Astrocyte (in vitro differentiated cells and primary cell): ENCODE measurements at places on chromosomes 5 and 9.

DNA sequence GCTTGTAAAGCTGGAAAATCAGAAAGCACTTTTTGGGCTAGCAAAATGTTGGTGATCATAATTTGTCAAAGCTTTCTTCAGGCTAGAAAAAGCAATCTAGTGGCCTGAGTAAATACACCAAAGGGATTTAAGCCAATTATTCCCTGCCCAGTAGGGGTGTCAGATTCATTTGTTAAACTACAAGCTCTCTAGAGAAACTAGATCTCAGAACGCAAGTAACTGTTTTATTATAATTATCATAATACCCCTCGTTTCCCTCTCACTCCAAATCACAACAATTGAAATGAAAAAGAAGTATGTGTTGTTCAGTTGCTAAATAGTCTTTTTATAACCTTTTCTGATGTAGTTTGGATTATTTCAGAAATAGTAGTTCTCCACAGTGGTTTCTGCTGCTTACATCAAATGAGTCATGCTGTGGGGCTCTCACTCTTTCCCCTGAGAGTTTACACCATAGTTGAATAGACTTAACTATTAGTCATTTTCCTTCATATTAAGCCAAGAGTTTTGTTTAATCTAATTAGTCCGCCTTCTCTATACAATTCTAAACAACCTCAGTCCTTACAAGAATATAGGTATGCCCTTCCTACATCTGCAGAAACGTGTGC is 918.6 kb upstream of the DMAC1 start:
- DNase-seq = peak; percentile 86

- DNase-seq = no peak
These were observed 2.5 kb downstream of the ENTPD8 start for GRCh38 chr9:137438591-137439157.

DNA sequence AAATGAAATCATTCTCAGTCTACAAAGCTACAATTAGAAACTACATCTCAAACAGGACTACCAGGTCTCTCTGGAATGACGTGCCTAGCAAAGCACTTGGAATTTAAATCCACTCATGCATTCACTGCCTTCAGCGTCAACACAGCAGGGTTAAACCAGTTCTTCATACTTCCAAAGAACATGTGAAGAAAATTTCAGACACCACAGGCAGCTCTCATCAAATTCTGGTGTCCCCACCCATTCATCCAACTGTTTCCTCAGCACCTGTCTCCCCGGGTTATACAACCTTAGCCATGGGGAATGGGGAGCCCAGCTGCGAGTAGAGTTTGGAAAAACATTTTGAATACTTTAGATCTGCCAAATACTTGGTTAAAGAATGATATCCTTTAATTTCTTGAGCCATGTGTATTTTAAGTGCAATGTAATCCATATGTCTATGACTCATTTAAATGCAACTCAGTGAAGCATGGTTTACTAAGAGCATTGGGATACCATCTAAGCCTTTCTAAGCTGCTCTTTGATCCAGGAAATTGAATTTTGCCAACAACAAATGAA is 17.5 kb downstream of the ADAM19 start:
- peak; percentile 93 for DNase-seq

DNA sequence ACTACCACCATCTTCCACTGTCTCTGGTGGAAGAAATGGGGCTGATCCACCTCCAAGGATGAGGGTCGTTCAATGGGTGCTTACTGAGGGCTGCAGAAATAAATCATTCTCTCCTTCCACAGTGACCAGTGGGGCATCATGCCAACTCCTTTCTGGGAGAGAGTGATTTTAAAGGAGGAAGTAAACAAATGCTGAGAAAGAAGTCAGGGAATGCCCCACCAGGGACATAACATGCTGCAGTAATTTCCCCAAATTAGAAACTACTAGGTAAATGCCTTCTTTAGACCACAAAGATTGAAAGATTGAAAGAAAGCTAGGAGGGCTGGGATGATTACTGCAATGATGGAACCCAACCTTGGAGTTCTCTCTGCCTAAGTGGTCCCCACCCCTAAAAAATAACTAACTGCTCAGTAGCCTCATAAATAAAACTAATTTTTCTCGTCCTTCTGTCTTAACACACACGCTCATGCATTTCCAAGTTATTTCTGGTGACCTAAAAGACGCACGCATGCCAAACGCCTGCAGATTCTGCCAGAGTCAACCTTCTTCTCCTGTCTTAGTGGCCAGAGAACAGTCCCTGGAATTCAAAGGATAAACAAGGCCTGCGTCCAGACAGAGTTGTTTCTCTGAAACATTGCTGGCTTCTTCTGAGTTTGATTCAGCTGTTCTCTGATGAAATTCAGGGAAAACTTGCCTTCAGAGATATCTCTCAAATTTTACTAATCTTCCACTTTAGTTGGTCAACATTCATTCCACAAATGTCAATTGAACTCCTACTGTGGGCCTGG is 250.0 kb downstream of the NR3C1 start:
- DNase-seq = peak; percentile 90

DNA sequence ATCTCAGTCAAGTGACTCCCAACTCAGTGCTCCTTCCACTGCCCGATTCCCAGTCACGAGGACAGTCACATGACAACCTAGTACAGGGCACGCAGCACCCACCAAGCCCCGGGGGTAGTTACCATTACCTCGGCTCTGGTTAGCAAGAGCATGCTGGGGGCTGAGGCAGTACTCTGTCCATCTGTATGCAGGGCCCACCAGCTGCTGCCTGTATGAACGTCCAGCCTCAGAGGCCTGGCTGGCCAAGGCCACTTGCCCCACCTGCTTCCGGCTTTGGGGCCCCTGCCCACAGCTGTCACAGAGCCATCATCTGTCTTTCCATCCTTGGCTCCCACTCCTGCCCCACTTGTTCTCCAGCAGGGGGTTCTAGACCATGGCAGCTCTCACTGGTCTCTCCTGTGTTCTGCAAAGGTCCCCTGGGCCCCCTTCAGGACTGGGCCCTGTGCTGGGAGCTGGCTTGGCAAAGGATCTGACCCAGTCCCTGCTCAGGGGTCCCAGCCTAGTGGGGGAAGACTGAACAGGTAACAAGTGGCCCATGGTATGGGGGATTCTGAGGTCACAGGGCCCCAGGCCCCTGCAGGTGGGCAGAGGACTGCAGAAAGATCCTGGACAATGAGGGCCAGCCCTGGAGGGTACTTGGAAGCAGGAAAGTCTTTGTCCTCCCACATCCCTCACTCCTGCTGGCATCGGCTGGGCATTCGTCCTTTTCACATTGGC is 3.3 kb downstream of the RPL35 start:
- DNase-seq = no peak

GRCh38 chr5:31809050-31809870 is 170.3 kb downstream of the PDZD2 start:
- DNase-seq = peak; percentile 54

GRCh38 chr5:172797771-172798191 is 26.8 kb upstream of the DUSP1 start:
- no peak for DNase-seq

DNA sequence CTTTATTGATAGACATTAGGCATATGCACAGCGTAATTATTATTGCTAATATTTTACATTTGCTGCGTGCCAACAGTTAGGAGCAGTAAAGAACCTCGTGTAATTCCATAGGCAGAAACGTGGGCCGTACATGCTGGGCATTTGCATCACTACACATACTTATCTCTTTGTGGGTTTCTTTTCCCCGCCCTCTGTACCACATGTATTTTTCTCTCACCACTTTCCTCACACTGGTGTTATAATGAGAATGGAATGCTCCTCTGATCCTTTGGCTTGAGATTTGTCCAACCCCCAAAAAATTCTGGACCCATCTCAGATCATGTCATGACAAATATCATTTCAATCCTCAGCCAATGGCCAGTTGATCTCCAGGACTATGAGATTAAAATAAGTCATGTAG is 1952.6 kb upstream of the WWC1 start:
- DNase-seq = peak; percentile 9

DNA sequence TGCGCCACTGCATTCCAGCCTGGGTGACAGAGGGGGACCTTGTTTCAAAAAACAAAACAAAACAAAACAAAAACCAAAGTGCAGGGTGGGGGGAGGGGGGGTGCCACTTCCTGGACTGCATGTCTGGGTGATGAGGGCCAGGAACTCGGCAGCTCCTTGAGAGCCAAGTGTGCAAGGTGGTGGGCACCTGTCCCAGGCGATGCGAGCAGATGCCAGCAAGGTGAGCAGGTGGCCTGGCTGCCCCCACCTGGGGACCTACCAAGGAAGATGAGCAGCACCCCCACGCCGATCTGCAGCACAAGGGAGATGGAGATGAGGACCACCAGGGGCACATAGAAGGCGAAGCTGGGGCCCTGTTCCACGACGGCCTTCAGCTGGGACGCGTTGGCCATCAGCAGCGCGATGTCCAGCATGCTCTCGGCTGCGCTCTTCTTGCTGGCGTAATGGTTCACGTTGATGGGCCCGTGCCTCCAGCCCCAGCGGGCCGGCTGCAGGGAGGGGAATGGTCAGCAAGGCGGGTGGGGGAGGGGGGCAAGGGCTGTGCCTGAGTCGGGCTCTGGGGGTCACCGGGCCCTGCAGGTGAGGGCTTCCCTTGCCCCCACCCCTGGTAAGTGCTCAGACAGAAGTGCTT is 7.8 kb downstream of the NINJ1 start:
- DNase-seq = no peak

DNA sequence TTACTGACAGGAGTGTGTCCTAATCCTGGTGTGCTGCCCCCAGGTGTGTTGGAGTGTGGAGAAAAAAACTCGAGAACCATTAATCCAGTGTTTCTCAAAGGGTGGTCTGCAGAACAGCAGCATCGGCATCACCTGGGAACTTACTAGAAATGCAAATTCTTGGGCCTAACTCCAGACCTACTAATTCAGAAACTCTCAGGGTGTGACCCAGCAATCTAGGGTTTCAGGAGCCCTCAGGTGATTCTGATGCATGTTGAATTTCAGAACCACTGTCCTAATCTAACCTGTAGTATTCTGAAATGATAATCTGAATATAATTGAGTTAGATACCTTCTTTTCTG is 30.0 kb upstream of the IL6ST start:
- no peak for DNase-seq

- peak; percentile 97 for DNase-seq
These were observed 38.8 kb upstream of the GLRX start for GRCh38 chr5:95861221-95861863.

DNA sequence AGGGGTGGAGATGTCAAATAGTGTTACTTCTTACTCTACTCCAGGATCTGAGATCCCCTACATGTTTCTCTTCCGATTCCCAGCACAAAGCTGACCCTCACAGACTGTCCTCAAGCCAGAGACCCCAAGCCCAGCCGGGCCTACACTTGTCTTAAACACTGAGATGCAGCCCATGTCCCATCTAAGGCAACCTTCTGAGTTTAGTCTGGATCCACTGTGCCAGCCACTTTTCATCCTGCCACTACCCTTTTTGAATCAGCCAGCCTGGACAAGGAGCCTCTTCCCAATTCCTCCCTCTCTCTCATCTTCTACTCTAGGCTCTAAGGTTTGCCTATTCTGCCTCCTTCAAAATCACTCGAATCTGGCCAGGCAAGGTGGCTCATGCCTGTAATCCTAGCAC is 6.2 kb upstream of the MYORG start:
- no peak for DNase-seq

- no peak for DNase-seq
These were observed 474.2 kb downstream of the PRELID2 start for GRCh38 chr5:145360936-145361335.

GRCh38 chr5:16457853-16458252 is 7.7 kb downstream of the ZNF622 start:
- peak; percentile 41 for DNase-seq

DNA sequence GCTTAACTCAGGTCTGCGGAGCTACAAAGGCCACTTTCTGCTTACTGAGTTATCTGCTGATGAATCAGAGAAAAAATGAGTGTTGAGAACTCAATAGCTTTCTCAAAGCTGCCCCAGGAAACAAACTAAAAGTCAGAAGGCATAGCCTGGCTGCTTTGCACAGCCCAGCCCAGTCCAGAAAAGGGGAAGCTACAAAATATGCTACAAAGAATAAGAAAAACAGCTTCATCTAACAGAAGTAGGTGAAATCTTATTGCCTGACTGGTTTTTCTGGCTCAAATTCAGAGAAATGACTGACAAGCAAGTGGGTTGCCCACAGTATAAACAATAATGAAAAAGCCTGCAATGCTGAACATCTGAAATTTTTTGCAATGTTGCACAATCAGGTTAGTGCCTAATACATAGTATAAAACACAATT is 156.2 kb downstream of the PPP2R2B start:
- peak; percentile 67 for DNase-seq

DNA sequence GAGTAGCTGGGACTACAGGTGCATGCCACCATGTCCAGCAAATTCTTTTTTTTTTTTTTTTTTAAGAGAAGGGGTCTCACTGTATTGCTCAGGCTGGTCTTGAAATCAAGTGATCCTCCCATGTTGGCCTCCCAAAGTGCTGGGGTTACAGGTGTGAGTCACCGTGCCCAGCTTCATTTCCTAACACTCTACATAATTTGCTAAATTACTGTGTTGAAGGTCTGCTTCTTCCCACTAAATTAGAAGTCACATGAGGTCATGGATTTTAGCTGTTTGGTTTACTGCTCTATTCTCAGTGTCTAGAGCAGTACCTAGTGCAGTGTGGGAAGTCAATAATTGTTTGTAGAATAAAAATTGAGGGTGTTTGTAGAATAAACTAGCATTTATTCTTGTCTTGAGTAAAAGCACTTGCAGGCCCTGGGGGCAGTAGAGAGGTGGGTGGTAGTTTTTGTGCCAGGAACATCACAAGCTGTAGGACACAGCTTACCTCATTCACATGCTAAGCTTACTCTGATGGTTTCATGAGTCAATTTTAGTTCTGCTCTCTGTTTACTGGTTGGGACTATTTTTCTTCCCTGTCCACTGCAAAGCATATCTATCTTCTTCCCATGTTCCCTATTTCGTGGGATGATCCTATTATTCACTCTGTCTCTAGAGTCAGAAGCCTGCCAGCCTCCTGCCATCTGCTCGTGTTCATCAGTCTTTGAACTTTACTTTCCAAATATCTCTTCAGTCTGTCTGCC is 7.0 kb downstream of the TEX48 start:
- DNase-seq = peak; percentile 56

DNA sequence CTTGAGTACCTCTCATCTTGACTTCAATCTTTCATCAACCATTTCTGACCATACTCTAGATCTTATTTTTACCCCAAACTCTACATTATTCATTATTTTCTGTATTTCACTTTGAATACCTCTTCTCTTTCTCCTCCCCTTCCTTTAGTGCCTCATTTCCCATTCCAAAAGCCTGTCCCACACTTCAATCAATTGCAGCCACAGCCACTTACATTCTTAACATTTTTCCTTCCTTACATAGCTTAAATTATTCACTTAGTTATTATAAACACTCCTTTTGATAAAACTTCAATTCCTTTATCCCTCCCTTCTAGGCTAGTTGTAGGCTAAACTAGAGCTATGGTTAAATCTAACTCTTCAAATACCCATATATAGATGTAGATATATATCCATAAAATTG is 344.0 kb downstream of the PRR16 start:
- peak; percentile 59 for DNase-seq

- peak; percentile 85 for DNase-seq
These were observed 670.8 kb downstream of the ACTL7B start for GRCh38 chr9:108184941-108185340.

- no peak for DNase-seq
These were observed 178.5 kb downstream of the GDNF start for GRCh38 chr5:37661227-37661920.

GRCh38 chr5:90898326-90899013 is 339.9 kb downstream of the ADGRV1 start:
- DNase-seq = peak; percentile 43

GRCh38 chr5:115621365-115621900 is 4.4 kb downstream of the TMED7 start:
- no peak for DNase-seq

GRCh38 chr5:140073296-140073695 is 30.2 kb upstream of the NRG2 start:
- no peak for DNase-seq
